GM12864 (cell line): ENCODE measurements at places on chromosomes 5 and 9.

DNA sequence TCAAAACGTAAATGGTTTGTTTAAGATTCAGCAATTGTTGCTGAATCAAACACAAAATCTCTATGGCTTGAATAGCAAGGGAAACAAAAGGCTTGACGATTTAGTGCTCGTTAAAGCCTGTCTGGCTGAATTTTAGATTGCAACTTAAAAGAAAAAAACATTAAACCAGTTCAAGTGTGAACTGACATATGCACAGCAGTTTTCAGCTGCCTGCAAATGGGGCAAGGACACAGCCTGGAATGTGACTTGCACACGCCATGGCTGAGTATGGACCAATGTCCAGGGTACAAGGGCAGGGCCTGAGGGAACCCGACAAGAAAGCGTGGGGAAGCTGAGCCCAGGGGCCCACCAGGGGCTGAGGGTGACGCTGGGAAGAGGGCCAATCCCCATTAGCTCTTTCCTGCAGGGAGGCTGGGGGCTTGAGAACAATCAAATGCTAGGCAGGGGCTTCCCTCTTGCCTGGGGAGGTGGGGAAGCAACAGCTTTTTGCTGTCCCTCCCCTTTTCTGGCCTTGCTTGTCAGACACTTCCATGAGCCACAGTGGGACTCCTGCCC lies 89.6 kb upstream of the LRRTM2 start:
- no peak for DNase-seq

- no peak for DNase-seq
These were observed 6.0 kb upstream of the PITX1 start for GRCh38 chr5:135040034-135040332.

DNA sequence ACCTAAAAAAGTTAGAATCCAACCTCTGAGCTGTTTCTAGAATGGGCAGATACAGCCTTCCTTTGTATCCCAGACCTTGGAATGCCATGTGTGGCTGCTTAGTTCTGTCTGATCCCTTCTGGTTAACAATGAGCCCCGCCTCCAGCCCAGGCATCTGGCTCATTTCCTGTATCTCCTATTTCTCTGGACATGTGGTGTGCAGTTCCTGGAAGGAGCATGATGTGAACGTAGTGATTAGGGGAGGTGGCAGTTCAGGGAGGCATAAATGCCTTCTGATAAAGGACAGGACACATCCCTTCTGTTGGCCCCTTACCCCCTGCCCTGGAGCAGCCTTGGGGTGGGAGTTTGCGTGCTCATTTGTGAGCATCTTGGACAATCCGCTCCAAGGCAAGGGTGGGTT lies 243.0 kb downstream of the ZSWIM6 start:
- DNase-seq, result no peak

GRCh38 chr9:113753398-113754119 lies 122.5 kb upstream of the ZNF618 start:
- DNase-seq, result no peak

- DNase-seq, result no peak
These were observed 44.6 kb upstream of the PPARGC1B start for GRCh38 chr5:149685494-149685893.

DNA sequence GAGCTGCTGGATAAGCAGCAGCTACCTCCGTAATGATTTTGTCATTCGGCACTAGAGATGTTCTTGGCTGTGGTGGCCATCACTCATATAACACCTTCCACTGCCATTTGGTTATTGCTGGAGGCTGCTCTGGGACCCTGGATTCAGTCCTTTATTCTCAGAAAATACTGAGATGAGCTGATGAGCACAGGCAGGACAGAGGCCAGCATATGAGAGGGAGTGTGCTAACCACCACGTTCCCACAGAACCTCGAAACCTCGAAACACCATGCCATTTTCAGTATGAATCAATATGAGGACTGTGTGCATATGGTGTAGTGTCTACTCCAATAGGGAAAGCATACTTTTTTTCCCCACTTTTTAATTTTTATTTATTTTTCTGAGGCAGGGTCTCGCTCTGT lies 56.6 kb downstream of the ADAM19 start:
- no peak for DNase-seq

DNA sequence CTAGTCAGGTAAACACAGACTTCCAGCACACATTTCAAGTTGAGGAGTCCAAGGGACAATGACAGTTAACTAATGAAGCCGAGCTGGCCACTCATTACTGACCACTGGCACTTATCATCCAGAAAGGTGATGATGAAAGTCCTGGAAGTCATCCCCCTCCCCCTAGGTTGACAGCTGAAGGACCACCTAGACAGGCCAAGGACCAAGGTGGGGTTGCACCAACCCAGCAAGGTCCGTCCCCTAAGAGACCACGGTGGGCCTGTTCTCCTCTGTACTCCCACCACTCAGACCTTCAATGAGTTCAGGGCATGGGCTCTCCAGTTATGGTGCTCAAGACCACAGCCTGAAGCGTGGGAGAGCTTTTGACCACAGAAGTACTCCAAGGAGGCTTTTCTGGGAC lies 13.2 kb downstream of the P4HA2 start:
- no peak for DNase-seq

- no peak for DNase-seq
These were observed 35.6 kb downstream of the NIM1K start for GRCh38 chr5:43227655-43228054.

DNA sequence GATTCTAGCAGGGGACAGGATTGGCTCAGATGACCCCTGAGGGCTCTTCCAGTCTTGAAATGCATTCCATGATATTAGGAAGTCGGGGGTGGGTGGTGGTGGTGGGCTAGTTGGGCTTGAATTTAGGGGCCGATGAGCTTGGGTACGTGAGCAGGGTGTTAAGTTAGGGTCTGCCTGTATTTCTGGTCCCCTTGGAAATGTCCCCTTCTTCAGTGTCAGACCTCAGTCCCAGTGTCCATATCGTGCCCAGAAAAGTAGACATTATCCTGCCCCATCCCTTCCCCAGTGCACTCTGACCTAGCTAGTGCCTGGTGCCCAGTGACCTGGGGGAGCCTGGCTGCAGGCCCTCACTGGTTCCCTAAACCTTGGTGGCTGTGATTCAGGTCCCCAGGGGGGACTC lies 2.9 kb upstream of the MYOZ3 start:
- DNase-seq, result no peak

- DNase-seq, result no peak
These were observed 324 bp upstream of the RGMB start for GRCh38 chr5:98773214-98773463.

- peak; percentile 7 for DNase-seq
These were observed 77.2 kb downstream of the MRPS30 start for GRCh38 chr5:44885903-44886302.

GRCh38 chr5:54902791-54903473 lies 82.5 kb downstream of the ESM1 start:
- DNase-seq, result peak; percentile 70

GRCh38 chr9:129361196-129361595 lies 183.1 kb upstream of the IER5L start:
- DNase-seq, result no peak

DNA sequence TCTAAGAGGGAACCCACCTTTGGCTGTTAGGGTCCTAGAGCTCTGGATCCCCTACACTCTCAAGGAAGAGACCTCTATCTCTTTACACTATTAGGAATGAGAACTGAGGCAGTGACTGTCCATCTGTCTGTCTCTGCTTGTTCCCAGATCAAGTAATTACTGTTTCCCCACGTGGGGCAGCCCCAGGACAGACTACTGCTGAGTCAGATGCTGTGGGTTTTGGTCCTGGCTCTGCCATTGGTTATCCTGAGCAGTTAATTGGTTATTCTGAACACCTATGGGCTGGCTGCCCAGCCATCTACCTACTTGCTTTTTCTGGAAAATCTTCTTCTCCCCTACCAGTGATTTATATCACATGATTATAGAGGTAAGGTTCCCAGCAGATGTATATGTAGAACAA lies 33.3 kb downstream of the FBXO10 start:
- no peak for DNase-seq

DNA sequence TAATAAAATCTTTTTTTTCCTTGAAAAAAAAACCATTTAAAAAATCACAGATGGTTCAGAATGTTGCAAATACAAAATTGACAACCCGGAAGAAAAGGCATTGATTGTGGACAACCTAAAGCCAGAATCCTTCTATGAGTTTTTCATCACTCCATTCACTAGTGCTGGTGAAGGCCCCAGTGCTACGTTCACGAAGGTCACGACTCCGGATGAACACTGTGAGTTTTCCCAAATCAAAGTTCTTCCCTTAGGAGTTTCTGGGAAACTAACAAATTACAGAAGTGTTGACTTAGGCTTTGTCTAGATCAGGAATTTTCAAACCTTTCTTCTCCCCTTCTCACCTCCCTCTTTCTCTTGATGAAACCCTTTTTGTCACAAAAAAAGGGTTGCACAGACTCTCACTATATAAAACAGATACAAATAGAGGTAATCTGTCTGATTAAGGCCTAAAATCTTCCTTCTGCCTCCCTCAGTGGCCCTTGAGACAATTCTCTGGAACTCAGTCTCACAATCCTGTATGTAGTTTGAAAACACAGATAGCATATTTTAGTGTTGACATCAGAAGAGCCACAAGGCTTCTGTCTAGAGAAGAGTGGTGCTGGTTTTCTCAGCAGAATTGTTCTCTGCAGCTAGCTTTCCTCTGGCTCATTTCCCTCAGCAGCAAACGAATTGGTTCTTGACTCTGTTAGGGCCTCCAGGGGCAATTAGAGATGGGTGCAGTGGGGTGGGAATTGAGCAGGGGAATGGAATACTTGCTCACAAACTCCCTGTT lies 79.5 kb downstream of the OSMR start:
- no peak for DNase-seq

DNA sequence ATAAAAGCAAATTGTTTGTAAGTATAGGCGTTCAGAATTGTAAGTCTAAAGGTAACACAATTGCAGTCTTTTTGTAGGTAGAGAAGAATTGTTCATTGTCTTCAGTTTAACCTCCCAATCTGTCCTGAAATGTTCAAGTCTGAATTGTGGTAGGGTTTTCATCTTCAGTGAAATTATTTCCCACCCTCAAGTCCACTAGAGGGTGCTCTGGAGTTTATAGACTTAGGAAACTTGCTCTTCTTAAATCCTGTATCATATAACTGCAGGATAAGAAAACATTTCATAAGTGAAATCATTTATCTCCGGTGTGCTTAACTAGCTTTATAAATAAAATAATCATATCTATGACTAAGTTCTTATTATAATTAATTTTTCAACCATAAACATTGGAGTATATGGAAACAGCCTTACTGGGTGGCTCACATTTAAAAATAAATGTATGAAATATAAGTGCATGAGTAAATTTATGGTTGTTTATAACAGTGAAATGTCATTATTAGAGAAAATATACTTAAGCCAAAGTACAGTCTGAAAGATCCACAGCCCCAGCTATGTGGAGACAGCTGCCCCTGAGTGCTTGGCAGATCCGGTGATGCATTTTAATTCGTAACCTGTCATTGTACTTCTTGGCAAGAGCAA lies 182.4 kb upstream of the OTULINL start:
- DNase-seq, result no peak

- peak; percentile 47 for DNase-seq
These were observed at the start of gene TAL2 for GRCh38 chr9:105662184-105663104. Gene TAL2 (plus strand): TSS chr9:105662457. CDS start chr9:105662497, 40 bp downstream.

DNA sequence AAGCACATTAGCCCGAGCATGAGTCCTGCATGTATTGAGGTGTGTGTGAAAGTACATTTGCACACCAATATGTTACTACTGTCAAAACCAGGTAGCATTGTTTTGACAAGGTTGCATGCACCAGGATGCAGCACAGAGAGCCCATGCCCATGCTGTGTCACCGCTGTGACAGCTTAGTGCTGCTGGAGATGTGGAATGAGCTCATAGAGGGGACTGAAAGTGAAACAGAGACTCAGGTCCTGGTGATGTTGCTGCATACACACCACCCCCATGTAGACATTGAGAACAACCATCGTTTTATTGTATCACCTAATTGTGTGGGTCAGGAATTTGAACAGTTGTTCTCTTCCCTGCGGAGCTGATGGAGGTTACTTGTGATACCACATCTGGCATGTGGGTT lies 53.0 kb downstream of the GADD45G start:
- no peak for DNase-seq

DNA sequence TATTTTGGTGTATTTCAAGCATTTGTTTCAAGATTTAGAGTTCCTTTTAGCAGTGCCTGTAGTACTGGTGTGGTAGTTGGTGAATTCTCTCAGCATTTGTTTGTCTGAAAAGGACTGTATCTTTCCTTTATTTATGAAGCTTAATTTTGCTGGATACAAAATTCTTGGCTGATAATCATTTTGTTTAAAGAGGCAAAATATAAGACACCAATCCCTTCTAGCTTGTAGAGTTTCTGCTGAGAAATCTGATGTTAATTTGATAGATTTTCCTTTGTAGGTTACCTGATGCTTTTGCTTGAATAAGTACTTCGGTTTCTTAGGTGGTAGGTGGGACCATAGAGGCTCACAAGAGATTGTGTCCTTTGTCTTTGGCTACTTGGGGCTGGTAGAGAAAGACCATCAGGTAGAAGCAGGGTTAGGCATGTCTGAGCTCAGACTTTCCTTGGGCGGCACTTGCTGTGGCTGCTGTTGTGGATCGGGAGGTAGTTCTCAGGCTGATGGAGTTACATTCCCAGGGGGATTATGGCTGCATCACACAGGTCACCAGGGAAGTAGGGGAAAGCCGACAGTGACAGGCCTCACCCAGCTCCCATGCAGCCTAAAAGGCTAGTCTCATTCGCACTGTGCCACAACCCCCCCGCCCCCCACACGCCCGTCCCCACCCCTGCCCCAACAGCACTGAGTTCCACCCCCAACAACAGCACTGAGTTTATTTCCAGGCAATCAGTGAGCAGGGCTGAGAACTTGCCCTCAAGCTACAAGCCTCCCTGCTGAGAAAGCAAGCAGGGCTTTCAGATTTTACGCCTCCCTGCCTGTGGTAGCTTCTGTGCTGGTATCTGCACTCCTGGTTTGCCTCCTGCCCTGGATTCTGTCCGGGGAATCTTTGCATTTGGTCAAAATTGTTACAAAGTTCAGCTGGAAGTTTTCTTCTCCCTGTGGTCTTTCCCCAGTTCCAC lies 127.1 kb upstream of the GLRA1 start:
- DNase-seq, result no peak

GRCh38 chr9:94743035-94743954 lies 16.8 kb downstream of the AOPEP start:
- DNase-seq, result no peak

- peak; percentile 81 for DNase-seq
These were observed 38.9 kb downstream of the LYRM7 start for GRCh38 chr5:131209506-131210150.
